ENCODE measurements at places on chromosomes 3 and 15.

DNA sequence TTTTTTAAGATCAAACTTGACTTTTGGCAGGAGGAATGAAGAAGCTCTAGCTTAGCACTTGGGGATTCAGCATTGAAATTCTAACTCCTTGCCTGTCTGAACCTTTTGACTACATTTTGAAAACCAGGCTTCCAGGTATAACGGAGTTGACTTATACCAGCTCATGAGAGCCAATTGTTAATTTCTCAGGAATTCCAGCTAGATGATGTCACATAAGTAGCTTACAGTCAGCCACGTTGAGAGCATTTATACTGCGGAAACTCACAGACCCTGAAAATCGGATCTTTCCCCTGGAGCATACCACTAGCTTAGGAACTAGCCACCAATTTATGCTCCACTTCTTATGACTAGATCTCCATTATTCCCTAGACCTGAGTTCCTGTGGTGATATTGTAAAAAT is 321.4 kb upstream of the DPH6 start:
- DNase-seq: no peak

DNA sequence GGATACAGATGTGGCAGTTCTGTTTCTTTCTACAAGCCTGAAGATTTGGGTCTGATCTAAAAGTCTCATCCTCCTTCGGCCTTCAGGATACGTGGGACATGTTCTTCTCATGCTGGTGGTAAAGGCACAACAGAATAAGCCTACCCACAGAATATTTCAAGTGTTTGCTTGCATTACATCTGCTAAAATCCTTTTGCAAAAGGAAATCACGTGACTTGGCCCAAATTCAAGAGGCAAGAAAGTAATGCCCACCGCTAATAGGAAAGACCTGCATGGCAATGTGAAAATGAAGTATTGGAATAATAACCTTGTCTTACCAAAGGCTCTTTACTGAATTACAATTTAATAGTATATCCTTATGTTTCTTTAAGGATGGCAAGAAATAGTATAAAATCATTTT is 439.9 kb upstream of the TGFBR2 start:
- no peak for DNase-seq

DNA sequence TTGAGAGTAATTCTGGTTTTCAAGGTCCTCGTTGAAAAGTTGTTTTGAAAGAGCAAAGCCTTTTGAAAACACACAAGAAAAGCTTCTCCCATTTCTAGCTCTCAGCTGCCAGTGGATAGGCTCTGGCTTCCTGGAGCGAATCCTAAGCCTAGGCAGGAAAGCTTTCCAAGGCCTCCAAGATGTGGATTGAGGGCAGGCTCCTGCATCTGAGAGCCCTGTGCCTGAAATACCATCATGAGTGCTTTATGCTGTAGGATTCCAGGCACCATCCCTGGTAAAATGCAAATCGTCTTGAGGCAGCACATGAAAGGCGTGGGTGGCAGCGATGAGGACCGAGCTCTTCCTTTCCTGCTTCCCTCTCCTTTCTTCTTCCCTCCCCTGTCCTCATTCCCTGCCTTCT is 60.7 kb upstream of the CORO2B start:
- DNase-seq: no peak

DNA sequence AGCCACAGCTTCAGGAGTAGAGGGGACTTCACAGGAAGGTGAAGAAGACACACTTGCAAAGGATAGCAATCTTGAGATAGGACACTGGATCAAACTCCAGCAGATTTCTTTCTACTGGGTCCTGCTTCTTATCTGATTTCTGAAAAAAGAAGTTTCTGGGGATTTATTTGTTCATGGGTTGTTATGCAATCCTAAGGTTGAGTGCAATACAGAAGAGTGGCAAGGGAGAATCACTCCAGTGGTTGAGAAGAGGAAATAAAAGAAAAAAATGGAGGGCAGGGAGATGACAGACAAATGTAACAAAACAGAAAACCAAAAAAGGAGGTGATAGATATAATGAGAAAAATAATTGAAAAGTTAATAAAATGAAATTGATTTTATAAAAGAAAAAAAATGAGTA is 858.3 kb downstream of the TUSC7 start:
- no peak for DNase-seq

- DNase-seq: no peak
Measured at GRCh38 chr3:19885468-19885867, 48.5 kb downstream of the EFHB start.

DNA sequence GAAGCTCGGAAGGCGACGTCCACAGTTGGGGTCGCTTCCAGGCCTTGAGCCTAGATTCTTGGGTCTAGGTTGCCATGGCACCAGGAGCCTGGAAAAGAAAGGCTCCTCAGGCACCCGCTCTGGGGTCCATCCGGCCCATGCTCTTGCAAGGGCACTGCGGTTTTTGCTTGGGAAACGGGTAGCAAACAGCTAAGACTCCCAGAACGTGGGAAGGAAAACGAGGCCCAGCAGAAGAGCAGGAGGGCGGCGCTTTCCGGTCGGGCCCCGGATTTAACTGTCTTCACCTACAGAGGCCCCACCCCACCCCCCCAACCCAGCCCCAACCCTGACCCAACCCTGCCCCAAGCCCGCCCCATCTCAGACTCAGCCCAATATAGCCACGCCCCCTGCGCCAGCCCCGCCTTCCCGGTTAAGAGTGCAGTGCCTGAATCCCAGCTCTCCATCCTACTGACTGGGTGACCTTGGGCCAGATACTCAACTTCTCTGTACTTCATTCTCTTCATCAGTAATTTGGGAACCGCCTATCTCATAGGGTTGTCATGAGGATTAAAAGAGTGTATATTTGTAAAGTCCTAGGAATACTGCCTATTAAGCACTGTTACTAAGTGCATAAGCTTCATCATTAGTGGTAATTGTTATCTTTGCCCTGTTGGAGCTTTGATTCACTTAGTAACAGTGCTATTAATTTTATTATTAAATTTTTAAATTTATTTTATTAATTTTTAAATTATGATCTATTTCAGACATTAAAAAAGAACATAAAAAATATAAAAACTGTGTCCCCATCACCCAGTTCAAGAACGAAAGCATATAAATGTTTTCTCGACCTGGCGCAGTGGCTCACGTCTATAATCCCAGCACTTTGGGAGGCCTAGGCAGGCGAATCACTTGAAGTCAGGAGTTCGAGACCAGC is 28.4 kb upstream of the SMAD6 start:
- DNase-seq: no peak

DNA sequence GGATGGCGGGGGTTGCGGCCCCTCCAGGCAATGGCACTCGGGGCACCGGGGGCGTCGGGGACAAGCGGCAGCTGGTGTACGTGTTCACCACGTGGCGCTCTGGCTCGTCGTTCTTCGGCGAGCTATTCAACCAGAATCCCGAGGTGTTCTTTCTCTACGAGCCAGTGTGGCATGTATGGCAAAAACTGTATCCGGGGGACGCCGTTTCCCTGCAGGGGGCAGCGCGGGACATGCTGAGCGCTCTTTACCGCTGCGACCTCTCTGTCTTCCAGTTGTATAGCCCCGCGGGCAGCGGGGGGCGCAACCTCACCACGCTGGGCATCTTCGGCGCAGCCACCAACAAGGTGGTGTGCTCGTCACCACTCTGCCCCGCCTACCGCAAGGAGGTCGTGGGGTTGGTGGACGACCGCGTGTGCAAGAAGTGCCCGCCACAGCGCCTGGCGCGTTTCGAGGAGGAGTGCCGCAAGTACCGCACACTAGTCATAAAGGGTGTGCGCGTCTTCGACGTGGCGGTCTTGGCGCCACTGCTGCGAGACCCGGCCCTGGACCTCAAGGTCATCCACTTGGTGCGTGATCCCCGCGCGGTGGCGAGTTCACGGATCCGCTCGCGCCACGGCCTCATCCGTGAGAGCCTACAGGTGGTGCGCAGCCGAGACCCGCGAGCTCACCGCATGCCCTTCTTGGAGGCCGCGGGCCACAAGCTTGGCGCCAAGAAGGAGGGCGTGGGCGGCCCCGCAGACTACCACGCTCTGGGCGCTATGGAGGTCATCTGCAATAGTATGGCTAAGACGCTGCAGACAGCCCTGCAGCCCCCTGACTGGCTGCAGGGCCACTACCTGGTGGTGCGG is 1.9 kb downstream of the CHST2 start:
- DNase-seq: peak; percentile 31

DNA sequence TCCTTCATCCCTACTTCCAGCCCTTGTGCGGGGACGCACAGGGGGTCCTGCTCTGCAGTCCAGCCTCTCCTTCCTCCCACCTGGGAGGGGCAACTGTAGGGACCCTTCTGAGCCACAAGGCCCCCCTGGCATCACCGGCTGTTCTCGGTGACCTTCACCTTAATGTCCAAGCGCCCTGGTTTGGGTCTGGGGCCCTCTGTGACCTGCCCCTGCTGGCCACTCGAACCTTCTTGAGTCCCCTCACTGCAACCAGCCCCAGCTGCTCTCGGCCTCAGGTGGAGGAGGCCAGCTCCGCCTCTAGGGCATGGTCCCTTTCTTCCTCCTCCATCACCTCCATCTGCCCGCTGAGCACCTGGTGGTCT is 57.9 kb downstream of the RGMA start:
- no peak for DNase-seq

DNA sequence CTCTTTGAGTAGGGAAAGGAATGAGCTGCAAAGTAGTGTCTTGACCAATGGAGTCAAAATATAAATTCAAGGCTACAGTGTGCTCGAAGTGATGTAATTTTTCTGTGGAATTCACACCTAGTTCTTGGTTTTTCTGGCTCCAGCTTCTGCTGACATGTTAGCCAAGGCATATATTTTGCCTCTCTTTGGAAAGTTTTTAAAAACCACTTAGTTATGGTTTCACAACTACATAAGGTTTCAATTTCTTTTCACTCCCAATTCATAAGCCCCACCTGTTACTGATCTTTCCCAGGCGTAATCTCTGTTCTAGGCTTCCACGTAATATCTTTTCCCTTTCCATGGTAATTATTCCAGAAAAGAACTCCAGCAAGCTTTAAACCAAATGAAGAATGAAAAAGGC is 46.9 kb downstream of the GADL1 start:
- no peak for DNase-seq

DNA sequence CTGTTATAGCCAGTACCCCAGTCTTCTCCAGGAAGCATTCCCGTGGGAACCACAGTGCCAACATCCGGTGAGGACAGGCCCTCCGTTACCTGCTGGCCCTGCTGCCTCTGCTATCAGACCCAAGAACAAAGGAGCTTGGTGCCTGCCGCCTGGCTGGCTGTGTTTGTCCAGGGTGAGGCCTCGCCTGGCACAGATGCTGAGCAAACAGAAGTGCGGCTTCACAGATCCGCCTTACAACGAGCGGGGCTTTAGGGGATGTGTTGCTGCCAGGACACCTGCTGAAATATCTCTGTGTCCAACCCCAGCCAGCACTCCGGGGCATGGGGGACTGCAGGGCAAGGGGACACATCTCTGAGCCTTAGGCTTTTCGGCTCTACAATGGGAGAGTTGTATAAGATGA is 2.2 kb upstream of the EPHB3 start:
- DNase-seq: no peak

- DNase-seq: no peak
Measured at GRCh38 chr3:62044874-62045411, 328.4 kb downstream of the FEZF2 start.

DNA sequence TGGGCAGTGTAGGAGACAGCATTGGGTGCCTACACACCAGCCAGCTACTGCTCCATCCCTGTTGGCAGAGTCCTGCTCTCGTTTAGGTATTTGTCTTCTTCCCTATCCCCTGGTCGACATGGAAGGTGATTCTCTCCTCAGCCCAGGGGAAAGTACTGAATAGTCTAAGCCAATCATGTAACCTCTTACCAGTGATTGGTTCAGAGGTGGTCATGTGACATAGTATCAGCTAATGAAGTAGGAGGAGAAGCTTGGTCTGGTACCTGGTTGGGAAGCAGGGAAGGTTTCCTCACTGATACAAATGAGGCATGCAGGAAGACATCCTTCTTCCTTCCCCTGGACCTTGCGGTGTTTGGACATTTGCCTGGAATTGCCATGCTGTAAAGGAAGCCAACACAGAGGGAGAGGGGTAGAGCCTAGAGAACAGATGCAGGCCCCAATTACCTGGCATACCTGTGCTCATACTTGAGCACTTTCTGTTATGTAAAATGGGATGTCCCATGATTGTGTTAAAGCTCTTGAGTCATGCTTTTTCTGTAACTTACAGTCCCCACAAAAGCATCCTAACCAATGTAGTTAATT is 32.7 kb upstream of the RASGRP1 start:
- DNase-seq: no peak

GRCh38 chr15:80878242-80878866 is 99.2 kb downstream of the CEMIP start:
- DNase-seq: no peak

GRCh38 chr3:40187945-40188344 is 121.6 kb upstream of the EIF1B start:
- no peak for DNase-seq

GRCh38 chr3:9582332-9582731 is 28.7 kb upstream of the LHFPL4 start:
- DNase-seq: no peak

- no peak for DNase-seq
Measured at GRCh38 chr15:48624700-48625099, 20.8 kb downstream of the FBN1 start.

DNA sequence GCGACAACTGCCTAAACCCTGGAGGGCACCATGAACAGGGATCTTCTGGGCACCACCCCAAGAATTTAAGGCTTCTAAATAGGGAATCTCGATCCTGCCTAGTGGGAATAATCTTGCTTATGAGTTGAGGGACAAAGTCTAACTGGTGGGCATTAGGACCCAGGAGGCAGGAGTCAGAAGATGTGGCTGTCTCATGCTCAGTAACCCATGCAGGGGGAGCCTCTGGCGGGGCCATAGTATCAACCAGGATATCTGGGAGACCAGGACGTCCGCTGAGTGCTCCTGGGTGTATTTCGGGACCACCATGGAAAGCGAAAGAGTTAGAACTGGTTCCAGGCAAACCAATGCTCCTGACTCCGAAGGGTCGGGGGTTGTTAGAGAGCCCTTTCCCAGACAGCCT is 356.1 kb downstream of the OTOL1 start:
- no peak for DNase-seq

GRCh38 chr15:40836020-40836419 is 7.5 kb upstream of the PPP1R14D start:
- no peak for DNase-seq

DNA sequence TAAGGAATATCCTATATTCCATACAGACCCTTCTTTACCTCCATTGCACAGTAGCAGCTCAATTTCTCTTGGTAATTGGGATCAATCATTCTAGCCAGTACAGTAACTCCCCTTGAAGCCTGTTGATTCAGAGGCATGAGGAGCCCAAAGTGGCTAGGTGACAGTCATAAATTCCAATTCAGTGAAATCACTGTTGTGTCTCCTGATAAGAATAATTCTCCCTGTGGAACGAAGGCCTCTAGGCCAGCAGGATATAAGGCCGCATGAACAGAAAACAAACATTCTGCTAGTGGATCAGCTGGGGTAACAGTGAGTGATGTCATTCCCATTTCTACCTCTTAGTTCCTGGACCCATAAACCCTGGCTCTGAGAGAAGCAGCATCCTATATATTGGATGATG is 696.3 kb downstream of the NR2F2 start:
- no peak for DNase-seq

- no peak for DNase-seq
Measured at GRCh38 chr15:33865416-33865815, 102.9 kb upstream of the CHRM5 start.

GRCh38 chr3:182509844-182510460 is 283.4 kb upstream of the ATP11B start:
- DNase-seq: no peak

- no peak for DNase-seq
Measured at GRCh38 chr3:197950677-197951061, 679 bp downstream of the RPL35A start.

GRCh38 chr15:99434506-99435112 is 131.2 kb upstream of the MEF2A start:
- no peak for DNase-seq
